ENCODE measurements at places on chromosomes 3 and 15.

- no peak for DNase-seq
Observed at GRCh38 chr3:112815981-112816380, 30.7 kb downstream of the CD200R1L start.

DNA sequence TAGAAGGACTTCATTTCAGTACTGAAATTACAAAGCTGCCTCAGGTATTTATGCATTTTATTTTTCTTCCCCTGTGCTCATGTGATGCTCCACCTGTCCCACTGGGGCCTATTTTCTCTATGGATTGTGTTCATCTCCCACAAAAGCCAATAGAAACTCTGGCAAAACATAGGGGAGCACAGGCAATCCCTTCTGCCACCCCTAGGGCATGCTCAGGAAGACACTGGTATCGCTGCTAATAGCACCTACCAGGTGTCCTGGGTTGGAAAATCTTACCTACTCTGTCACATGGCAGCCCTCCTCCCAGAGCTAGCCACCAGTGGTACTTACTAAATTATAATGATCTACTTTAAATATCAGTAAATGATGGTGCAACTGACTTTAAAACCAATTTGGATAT lies 427.4 kb downstream of the FGF12 start:
- DNase-seq = no peak

- DNase-seq = no peak
Observed at GRCh38 chr3:12049675-12050074, 45.5 kb downstream of the SYN2 start.

GRCh38 chr3:8490079-8490552 lies 11.5 kb upstream of the LMCD1 start:
- DNase-seq = no peak

DNA sequence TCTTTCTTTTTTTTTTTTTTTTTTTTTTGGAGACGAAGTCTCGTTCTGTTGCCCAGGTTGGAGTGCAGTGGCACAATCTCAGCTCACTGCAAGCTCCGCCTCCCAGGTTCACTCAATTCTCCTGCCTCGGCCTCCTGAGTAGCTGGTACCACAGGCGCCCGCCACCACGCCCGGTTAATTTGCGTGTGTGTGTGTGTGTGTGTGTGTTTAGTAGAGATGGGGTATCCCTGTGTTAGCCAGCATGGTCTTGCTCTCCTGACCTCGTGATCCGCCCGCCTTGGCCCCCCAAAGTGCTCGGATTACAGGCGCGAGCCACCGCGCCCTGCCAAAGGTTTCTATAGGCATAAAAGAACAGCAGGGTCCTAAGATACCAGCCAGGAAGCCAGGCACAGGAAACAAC lies 261.0 kb upstream of the CCDC54 start:
- no peak for DNase-seq

GRCh38 chr15:42721016-42721415 lies 15.9 kb downstream of the CDAN1 start:
- DNase-seq = no peak

DNA sequence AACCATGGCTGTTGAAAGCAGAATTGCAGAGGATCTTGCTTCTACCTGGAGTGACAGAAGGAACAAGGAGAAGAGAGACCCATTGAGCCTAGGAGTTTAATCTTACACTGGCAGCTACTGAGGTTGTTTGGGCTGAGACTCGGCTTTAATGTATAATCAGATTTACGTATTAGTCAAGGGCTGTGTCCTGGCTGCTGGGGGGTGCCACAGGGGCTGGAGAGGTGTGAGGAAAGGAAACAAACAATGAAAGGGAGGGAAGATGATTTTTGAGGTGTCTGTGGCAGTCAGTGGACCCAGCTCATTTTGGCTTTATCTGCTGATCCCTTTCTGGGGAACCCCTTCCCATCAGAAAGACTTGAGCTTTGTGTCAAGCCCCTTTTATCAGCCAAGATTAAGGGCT lies 95.7 kb downstream of the PRICKLE2 start:
- no peak for DNase-seq

- DNase-seq = no peak
Observed at GRCh38 chr3:136819731-136820679, 1.1 kb downstream of the SLC35G2 start.

- DNase-seq = no peak
Observed at GRCh38 chr3:158737976-158738615, 5.8 kb upstream of the RARRES1 start.

- no peak for DNase-seq
Observed at GRCh38 chr15:39016706-39017105, 452.1 kb upstream of the RASGRP1 start.

DNA sequence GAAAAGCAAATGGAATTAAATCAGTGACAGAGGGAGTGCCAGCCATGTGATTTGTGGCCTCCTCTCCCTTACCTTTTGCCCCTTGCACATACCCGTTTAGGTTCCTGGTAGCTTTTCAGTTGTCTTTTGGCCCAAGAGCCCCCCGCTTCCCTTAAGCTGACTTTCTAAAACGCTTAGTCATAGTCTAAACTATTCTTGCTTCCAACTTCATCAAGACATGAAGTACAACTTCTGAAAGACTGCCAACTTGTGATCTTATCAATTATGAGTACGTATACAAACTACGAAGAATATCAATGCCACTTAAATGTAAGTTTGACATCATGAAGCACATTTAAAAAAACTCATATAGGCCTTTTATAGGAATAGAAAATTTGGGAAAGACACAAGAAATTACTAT lies 61.9 kb downstream of the EIF3J start:
- no peak for DNase-seq

- no peak for DNase-seq
Observed at GRCh38 chr3:134194247-134194646, 56.4 kb downstream of the RYK start.

DNA sequence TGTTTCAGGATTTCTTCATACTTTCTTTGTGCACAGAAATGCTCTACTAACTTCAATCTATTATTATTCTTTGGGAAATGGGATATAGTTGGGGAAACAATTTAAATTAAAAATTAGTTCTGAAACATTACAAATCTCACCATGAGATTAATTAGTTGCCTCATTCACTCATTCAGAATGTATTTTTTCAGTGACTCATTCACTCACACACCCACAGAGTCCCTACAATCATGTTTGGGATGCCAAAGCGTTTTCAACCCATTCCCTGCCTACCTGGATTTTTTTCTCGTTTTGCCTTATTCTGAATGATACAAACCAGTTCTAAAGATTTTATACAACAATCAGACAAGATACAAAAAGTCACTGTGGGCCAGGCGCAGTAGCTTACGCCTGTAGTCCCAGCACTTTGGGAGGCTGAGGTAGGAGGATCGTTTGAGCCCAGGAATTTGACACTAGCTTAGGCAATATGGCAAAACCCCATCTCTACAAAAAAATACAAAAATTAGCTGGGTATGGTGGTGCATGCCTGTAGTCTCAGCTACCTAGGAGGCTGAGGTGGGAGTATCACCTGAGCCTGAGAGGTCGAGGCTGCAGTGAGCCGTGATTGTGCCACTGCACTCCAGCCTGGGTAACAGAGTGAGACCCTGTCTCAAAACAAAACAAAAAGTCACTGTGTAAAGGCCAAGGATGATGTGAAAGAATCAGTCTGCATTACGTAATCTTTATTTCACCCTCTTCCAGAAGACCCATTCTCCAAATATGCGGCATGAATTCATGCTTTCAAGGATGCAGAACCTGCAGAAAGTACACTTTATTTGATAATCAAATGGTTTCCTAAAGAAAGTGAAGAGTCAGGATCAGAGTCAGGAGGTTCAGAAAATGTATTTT lies 34.8 kb upstream of the ARHGEF3 start:
- DNase-seq = no peak

- DNase-seq = no peak
Observed at GRCh38 chr3:52682016-52682415, 3.7 kb downstream of the PBRM1 start.

DNA sequence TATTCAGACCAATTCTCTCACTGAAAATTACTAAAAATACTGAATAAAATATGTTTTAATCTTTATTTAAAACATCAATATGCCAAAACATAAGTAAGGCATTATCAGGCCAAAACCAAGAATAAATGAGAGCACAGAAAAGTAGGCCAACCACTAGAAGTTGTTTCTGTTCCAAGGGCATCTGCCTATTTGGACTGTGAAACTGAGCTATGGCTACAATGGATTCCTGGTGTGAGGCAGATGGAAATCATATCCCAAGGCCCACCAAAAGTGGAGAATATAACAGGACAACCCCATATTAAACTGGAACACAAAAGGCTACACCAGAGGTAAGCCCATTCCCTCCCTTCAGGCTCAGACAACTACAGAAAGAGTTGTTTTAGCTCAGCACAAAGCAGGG lies 302.8 kb upstream of the IL12A start:
- DNase-seq = no peak

DNA sequence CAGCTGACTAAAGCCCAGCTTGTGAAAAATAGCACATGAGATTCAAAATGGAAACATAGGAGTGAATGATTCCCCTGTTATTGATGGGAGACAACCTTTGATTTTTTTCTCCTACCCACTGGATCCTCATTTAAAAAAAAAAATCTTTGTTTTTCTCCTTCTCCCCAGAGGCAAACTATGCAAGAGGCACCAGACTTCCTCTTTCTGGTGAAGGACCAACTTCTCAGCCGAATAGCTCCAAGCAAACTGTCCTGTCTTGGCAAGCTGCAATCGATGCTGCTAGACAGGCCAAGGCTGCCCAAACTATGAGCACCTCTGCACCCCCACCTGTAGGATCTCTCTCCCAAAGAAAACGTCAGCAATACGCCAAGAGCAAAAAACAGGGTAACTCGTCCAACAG lies 2.6 kb downstream of the CACNA1D start:
- no peak for DNase-seq

DNA sequence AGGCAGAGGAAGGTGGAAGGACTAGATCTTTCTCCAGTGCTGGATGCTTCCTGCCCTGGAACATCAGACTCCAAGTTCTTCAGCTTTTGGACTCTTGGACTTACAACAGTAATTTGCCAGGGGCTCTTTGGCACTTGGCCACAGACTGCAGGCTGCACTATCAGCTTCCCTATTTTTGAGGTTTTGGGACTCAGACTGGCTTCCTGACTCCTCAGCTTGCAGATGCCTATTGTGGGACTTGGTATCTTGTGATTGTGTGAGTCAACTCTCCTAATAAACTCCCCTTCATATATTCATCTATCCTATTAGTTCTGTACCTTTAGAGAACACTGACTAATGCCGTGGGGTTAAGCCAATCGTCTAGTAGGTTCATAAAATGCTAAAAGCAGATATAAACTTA lies 8.8 kb upstream of the B3GNT5 start:
- DNase-seq = no peak

DNA sequence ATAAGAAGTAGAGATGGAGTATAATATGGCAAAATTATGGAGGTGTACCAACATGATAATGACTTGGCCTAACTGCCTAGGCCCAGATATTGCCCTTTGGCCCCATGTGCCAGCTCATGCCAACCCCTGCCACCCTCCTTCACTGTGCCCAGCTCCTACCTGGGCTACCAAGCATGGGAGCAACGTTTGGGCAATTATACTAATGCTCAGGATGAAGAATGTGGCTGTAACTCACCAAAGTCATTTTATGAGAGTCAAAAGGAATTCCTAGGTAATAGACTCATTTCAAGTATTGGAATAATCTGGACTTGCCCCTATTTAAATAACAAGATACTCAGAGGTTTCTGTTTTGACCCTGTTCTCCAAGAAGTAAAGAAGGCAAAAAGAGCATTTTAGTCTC lies 240.2 kb upstream of the IL12A start:
- DNase-seq = no peak

GRCh38 chr3:123447749-123448517 lies 957 bp downstream of the ADCY5 start:
- peak; percentile 1 for DNase-seq

DNA sequence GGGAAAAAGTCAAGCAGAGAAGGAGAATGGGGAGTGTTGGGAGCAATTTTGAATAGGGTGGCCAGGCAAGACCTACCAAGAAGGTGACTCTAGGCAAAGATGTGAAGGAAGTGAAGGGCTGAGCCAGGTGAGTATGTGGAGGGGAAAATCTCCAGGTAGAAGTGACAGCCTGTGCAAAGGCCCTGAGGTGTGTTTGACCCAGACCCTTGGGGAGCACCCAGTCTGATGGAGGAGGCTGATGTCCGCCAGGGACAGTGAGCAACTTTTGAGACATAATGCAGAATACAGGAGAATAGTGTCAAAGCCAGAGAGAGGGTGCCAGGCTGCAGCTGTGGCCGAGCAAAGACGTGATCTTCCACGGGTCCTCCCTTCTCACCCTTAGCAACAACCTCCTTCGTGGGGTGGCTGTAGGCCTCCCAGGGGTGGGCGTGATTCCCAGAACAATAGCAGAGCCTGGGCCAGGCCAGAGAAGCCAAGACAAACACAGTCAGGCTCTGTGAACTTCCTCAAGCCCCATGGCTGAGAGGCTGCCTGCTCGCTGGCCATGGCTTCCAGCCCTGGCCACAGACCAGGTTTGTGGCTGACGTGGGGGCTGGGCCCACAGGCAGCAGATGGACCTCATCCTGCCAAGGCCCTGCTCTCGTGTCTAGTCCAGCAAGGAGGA lies 58.1 kb downstream of the SLC6A6 start:
- no peak for DNase-seq

DNA sequence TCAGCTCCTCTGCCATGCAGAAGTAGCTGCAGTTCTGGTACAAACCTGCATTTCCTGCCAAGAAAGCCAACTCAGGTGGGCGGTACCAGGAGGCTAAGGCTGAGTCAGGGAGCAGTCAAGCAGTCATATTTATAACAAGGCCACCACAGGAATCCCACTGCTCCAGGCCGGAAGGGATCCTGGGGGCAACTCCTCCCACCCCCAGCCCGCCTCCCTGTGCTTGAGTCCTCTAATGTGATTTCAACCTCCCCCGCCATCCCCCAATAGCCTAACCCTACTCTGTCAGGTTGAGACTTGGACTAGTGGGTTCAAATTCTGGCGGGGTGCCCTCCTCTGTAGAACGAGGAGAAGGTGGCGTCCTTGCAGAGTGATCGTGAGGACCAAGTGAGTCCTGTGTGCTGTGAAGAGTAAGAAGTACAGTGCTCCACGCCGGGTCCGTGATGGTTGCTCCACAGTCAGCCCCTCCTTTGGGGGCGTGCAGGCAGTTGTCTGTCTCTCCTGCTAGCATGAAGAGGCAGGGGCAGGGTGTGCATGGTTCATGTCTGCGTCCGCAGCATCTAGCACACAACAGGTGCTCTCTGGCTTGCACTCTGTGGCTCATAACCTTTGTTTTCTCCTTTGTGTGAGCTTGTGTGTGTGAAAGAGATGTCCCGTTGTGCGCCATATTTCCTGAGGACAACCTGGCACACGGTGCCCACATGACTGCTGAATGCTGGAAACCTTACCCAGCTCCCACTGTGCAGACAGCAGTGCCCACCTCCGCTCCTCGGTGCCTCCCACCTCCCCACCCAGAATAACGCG lies 78.3 kb downstream of the SMAD6 start:
- DNase-seq = no peak

GRCh38 chr3:16512435-16513140 lies 911 bp downstream of the RFTN1 start:
- DNase-seq = peak; percentile 20
